Activated T-cell treated with anti-CD3 and anti-CD28 coated beads, Interleukin-2, amount 50 U/mL, for 72 hours (primary cell): ENCODE measurements at places on chromosomes 1 and 21. TPM values are rescaled to one million over a fixed set of nuclear protein-coding genes. Genes with fewer than 3 reads are reported as not detected.

GRCh38 chr1:3902571-3903091 is 2.6 kb upstream of the C1orf174 start:
- no peak for DNase-seq

- no peak for DNase-seq
These were observed 24.4 kb upstream of the BCAR3 start for GRCh38 chr1:93705892-93706500.

- DNase-seq: peak; percentile 21
These were observed 28.3 kb upstream of the RCSD1 start for GRCh38 chr1:167601442-167602383.

Gene INSRR
- total RNA-seq: 0.30 TPM

Gene RNF207
- 9.5 TPM for total RNA-seq

GRCh38 chr1:234722904-234723720 is 113.1 kb upstream of the IRF2BP2 start:
- DNase-seq: peak; percentile 71

DNA sequence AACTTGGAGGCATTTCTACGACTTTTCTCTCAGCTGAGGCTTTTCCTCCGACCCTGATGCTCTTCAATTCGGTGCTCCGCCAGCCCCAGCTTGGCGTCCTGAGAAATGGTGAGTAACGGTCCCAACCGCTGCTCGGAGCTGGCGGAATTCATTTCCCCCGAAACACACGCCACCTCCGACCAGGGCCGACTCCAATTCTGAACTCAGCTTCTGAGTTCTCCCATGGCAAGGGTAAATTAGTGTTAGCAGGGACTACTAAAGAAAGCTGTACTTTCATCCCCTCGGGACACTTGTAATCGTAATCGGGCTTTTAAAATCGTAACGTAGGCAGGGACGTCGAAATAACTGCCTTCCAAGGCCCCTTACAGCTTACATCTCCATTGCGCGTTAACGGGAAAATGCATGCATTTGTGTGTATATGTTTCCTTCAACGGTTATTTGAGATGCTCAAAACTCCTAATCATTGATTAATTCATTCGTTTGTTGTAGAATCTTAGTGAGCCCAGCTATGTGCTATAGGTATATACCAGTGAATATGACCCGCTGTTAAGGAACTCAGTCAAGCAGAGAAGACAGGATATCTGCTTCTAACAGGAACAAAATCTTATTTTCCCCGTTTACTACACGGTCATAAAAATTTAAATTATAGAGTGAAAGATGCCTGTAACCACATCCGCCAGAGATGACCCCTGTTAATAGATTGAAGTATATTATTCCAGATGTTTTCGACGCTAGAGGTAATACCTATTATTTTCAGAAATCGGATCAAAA is 472 bp downstream of the DTL start:
- DNase-seq: no peak

GRCh38 chr1:109782514-109782913 is 18.8 kb upstream of the EPS8L3 start:
- DNase-seq: no peak

- DNase-seq: no peak
These were observed 13.7 kb upstream of the ZNF691 start for GRCh38 chr1:42832641-42833240.

Gene FCER1G
- 1.8 TPM for total RNA-seq

DNA sequence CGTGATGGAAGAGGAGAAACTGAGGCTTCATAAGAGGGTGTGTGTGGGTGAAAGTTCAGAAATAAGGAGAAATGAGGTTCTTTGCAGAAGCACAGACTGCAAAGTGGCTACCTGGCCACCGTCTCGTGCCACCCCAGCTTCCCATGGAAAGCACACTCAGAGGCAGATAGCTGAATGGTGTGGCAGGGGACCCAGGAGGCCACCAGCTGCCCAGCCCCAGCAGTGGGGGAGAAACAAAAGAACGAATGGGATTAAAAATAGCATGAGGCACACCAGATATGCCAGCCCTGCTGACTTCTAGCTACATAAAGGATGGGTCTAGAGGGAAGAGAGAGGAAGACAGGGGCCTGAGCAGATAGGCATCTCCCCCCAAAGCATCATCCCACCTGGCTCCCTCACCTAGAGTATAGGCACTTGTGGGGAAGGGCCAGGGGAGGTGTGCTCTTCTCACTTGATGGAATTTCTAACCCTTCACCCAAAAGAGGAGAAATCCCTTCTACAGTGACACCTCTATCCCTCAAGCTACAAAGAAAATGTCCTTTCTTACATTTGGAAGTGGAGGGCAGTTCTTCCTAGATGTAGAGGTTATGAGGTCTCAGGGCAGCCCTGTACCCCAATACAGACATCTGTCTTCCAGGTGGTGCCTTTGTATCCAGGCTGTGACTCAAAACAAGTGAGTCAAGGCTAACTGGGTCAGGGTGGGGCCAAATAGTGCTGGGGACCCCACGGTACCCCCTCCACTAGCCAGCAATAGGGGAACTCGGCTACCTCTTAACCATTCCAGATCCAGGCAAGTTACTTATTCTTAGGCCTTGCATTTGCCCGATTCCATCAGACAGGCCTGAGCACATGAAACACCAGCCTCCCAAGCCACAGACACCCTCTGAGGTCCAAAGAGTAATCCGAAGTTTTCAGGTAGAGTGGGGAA is 3.5 kb downstream of the HDGF start:
- no peak for DNase-seq

DNA sequence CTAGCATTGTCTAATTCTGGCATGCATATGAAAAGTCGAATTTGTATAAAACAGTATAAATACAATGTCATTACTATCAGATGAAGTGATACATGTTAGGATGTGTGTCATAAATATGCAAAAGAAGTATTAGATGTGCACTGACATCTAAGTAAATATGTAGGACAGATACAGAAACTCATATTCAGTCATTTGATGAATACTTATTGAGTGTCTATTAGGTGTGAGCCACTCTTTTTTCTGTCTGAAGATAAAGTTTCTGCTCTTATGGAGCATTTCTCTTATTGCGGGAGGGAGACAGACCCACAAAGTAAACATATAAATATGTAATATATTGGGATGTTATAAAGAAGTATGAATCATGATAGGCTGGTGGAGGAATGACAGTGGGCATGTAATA is 426.6 kb upstream of the B3GALT2 start:
- no peak for DNase-seq

DNA sequence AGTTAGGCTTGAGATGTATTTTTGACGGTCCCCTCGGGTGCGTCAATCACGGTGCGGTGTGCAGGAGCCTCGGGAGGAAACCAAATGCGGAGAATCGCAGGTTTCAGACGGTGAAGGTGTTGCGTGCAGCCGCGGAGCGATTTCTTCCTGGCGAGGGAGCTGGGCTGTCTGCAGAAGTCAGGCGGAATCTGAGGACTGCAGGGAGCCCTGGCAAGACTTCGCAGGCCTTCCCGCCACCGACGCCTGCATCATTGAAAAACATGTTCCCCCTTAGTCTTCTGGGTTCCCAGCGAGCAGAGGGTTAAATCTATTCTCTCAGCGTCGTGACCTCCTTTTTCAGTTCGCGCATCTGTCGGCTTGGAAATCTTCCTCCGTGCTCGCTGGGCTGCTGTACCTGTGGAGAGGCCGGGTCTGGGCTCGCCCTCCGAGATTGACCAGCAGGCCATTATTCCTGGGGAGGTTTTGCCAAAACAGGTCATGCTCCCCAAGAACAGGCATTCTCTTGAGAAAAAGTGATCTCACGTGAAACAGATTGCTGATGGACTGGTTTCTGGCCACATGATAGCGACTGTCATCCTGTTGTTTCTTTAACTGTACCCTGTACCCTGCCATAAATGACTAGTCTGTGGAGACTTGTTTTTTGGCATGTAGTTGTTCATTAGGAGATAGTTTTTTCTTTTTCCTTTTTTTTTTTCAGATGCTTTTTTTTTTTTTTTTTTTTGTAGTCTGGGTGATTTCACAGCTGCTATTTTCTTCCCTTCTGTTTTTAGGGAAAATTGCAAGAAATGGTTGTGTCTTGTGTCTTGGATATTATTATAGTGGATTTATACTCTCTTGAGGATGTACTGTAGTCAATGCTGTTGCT is 894 bp downstream of the EPB41 start:
- peak; percentile 66 for DNase-seq

DNA sequence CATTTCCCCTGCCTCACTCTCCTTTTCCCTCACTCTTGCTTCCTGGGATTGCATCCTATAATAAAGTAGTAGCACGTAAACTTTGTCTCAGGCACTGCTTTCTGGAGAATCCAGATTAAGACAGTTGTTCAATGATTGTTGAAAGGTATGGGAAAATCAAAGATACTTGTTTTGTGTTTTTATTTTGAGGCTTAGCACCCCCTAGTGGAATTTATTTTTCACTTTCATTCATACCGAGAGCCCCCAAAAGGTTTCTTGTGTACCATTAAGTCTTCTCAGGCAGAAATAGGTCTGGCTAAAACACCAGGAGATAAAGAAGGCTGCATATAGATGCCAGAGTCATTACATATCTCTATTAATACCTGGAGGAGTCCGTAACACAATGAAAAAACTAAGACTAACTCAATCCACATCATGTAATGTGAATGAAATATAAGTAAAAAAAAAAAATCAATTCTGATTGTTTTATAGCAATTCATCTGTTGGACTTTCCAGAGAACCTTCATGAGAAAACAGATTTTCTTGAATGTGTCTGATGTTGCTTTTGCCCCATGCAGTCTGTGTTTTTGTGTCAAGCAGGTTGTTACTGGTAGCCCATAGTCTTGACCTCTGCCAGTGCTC is 103.5 kb downstream of the RPE65 start:
- no peak for DNase-seq

DNA sequence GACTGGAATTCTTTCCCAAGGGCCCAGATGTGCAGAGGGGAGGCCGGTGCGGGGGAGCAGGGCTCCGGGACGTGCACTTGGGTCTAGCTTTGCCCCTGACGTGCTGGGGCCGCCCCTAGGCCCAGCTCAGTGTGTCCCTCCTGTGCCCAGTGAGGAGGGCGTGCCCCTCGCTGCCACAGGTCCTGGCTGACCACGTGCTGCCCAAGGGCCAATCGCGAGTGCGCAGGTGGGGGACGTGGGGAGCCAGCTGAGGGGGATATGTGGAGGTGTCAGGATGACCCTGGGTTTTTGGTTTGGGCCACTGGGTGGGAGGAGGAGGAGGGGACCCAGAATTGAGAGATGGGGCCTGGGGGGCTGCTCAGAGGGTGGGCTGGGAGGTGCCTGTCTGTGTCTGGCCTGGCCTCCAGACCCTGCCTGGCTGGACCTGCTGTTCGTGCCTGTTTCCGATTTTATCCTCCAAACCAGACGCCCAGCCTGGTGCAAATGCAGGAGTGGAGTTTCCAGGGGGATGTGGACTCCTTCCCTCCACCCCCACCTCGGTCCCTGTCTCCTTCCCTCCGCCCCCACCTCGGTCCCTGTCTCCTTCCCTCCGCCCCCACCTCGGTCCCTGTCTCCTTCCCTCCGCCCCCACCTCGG is 6.1 kb upstream of the RNF223 start:
- peak; percentile 49 for DNase-seq

GRCh38 chr1:36238433-36238832 is 14.2 kb downstream of the THRAP3 start:
- no peak for DNase-seq

DNA sequence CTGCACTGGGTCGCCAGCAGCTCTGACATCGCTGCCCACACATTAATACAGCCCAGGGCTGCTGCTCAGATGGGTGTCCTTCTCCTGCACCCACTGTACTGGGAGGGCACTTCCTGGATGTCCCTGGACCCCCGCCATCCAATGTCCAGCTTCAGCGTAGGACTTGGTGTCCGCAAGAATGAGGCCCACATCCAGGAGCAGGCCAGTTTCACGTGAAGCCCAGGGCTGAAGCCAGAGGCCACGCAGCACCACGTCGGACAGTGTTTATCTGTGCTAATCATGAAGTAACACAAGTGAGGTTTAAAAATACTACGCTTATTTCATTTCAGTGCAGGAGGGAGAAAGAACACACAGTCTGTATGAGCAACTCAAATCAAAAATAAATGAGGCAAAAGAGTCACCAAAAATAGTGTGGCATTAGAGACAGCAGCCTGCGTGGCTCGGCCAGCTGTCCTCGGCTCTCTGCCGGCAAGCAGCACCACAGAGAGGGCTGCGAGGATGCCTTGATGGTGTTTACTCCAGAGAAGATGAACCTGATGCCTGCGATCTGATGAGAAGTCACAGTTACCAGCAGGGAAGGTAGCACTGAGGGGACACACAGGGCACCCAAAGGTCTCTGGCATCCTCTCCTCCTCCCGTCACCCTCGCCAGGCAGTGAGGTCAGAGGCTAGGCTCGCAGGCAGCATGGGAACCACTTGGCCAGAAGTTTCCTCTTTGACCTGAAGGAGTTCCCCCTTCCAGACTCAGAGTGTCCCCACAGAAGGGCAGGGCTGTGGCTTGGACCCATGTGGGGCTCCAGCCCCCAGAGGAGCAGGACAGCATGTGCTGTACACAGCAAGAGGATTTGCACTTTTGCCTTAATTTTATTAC is 22.1 kb upstream of the NPHP4 start:
- no peak for DNase-seq

- DNase-seq: no peak
These were observed 163.6 kb downstream of the GLUL start for GRCh38 chr1:182227864-182228547.

- no peak for DNase-seq
These were observed 155.2 kb downstream of the FOXD2 start for GRCh38 chr1:47593013-47593568.

GRCh38 chr1:18608534-18608933 is 22.1 kb upstream of the PAX7 start:
- DNase-seq: no peak

Gene TFAP2E
- total RNA-seq: 1.2 TPM

DNA sequence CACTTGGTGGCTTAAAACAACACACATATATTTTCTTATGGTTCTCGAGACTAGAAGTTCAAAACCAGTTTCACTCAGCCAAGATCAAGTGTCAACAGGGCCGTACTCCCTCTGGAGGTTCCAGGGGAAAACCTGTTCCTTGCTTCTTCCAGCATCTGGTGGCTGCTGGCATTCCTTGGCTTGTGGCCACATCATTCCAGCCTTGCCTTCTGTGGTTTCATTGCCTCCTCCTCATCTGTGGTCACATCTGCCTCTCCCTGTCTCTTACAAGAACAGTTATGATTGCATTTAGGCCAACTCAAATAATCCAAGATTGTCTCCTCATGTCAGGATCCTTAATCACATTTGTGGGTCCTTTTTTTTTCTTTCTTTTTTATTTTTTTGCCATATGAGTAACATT is 240.7 kb upstream of the HOOK1 start:
- no peak for DNase-seq

Gene SIPA1L2
- 5.9 TPM for total RNA-seq

- DNase-seq: no peak
These were observed 8.5 kb upstream of the NBL1 start for GRCh38 chr1:19635646-19636045.

Gene SPRR1B
- not detected for total RNA-seq

GRCh38 chr1:239268007-239268406 is 118.4 kb upstream of the CHRM3 start:
- DNase-seq: no peak

DNA sequence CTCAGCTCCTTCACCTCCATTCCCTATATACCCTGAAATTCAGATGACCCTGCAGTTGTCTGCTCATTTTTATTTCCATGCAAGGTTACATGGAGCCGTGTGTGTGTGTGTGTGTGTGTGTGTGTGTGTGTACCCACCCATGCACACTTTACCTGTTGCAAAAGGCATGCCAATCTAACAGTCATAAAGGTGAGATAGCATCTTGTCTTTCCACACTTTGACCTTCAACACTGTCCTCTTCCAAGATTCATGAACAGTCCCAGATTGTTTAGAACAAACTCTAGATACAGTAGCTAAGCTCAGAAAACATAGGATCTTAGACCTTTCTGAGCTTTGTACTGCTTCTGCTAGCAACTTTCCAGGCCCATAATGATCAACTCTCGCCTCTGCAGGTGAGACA is 9.5 kb downstream of the LRRN2 start:
- DNase-seq: no peak

Gene CA6
- total RNA-seq: 1.6 TPM

- no peak for DNase-seq
These were observed 13.0 kb upstream of the PDIK1L start for GRCh38 chr1:26098602-26099001.
